ENCODE measurements at places on chromosomes 16 and 17. TPM values are rescaled to one million over a fixed set of nuclear protein-coding genes. Genes with fewer than 3 reads are reported as not detected.

DNA sequence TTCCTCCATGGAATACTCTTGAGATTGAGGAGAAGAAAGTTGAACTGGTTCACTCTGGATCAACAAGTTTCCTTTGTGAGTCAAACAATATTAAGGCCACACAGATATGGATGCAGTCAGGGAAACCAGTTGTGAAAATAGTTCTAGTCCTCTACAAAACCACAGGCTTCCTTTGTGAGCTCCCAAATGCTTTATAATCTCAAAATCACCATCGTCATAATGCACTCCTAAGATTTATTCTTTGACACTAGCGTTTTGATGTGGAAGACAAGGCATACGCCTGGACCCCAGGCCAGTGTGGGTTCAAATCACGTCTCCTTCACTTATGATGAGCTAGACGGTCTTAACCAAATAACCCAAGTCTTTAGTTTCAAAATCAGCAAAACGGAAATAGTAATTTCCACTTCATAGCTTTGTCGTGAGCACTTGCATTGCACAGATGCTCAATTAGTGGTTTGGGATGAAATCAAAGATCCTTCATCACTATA, 142.6 kb downstream of the STX8 start:
- DNase-seq = no peak

GRCh38 chr17:81831957-81832607, 1.0 kb downstream of the MCRIP1 start:
- no peak for DNase-seq

DNA sequence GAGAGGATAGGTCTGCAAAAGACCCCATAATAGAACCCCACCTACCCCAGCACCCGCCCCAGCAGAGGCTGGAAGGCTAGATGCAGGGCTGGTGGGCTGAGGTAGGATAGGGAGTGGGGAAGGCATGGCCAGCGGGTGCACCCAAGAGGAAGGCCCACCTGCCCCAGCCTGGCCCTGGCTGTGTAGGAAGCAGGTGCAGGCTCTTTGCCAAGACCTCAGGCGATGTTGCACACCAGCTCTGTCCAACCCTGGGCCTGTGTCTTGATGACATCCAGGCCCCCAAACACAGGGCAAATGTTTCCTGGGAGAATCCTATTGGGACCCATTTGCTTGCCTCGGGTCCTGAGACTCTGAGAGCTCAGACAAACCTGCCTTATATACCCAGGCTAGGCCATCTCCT, 12.2 kb downstream of the UNC119 start:
- no peak for DNase-seq

- no peak for DNase-seq
These were observed 15.9 kb upstream of the CLEC18C start for GRCh38 chr16:70157477-70158260.

DNA sequence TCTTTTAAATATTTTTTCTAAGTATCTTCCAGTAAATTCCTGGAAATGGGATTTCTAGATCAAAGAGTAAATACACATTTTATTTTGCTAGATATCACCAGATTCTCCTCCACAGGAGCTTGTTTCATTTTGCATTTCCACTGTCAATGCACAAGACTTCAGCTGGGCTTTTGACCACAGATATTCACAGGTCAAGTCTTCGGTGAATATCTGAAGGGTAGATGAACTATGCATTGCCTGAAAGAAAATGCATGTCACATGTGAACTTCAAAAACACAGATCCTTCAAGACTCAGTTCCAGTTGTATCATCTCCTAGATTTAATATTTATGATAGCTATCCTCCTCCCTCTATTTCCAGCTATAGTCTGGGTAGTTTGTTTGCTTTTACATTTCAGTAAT, 963.6 kb upstream of the GOT2 start:
- no peak for DNase-seq

The MYOCD gene
- total RNA-seq = not detected

GRCh38 chr16:25033852-25034251, 18.7 kb upstream of the ARHGAP17 start:
- DNase-seq = peak; percentile 89

DNA sequence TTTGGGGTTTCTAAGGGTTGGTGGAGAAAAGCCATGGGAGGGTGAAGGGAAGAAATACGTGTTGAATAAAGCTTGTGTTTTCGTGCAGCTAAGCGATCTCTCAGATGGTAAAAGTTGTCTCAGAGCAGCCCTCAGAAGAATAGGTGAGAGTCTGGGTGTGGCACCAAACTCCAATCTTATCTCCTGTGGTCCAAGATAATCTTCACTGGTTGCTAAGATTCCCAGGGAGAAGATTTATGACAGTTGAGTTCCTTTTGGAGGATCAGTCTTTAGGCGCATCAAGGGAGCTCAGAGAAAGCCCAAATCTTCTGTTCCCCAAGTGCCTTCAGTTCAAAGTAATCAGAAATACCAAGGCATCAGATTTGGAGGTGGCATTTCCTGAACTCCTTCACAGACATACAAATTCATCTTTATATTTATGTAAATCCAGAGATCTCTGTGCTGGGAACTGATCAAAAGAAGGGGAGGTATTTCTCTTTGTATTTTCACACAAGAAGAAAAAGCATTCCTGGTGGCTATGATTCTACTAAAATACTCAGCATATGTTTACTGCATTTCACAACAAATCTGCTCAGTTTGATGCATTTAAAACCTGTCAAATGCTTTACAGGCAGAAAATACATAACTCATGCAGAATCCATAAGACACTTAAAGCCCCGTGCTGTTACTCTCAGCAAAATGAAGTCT, 102.9 kb downstream of the ABCC12 start:
- DNase-seq = no peak

The LGALS9B gene
- not detected for total RNA-seq

The CHST6 gene
- total RNA-seq = not detected

GRCh38 chr16:30113711-30114333, 485 bp upstream of the GDPD3 start:
- DNase-seq = peak; percentile 60

DNA sequence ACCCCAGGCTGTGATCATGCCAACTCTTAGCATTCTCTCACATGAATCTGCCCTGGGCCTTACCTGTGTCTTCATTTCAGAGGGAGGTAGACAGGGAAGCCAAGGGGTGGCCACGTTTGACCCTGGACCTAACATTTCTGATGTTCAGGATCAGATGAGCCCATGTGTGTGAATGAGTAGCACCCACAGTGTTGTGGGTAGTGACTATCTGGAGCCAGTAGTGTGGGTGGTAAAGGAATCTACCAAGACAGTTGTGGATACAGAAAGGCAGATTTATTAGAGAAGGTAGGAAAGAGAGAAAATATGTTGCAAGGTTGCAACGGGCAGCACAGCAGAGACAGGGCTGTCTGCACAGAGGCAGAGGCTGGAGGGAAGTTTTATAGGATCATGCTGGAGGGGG, 60.5 kb downstream of the TK2 start:
- no peak for DNase-seq

The CHCT1 gene
- total RNA-seq = not detected

The OR3A3 gene
- total RNA-seq = not detected

- DNase-seq = no peak
These were observed 9.2 kb downstream of the RPL23 start for GRCh38 chr17:38844261-38844757.

DNA sequence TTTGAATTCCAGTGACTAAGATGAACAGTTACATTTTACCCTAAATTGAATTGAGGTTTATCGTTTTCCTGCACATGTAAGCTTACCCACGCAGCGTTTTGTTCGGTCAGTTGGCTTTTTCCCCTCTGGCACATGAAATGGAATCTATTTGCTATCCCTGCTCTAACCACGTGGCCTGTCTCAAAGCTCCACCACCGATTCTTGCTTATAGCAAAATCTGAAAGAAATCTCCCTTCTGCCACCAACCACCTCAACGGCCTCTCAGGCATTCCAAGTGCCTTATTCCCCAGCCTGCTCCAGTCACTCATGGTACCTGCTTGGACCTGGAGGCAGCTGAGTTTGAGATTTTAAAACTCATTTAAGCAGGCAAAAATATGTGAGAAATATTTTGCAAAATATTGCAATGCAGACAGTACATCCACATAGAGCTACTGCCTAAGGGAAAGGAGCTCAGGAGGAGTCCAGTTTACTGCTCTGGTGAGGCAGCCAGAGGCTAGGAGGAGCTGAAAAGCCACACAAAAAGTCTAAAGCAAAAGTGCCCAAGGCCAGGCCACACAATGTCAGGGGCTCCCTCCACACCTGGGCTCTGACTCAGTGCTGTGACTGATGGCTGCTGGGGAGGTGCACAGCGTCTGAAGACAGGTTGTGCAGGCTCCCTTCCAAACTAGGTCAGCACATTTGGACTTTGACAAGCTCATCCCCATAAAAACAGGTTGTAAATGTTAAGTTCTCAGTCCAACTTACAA, 26.4 kb downstream of the ARHGAP17 start:
- peak; percentile 63 for DNase-seq

DNA sequence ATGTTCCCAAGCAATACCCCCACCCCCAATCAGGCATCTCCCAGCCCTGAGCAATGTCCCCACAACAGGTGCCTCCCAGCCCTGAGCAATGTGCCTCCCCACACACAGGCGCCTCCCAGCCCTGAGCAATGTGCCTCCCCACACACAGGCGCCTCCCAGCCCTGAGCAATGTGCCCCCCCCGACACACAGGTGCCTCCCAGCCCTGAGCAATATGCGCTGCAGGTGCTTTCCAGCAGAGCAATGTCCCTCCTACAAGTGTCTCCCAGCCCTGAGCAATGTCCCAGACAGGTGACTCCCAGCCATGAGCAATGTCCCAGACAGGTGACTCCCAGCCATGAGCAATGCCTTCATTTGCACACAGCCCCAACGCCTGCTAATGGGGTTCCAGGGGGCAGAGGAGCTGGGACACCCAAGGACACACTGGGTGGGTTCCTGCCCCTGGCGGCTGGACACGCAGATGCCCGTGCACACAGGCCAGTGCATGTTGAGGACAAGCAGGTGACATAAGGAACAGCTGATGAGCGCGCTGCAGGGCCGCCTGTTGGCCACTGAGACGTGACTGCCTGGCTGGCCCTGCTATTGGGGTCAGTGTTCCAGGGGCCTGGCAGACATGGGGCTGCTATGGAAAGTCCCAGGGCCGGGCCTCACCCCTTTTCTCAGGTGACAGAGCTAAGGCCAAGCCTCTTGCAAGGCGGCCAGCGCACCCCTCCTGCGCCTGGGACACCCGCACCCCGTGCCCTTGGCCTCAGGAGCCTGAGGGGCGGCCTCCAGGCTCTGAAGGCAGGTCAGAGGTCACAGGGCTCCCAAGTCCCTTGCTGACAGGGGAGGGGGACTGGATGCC, 26.9 kb upstream of the PABPN1L start:
- no peak for DNase-seq

DNA sequence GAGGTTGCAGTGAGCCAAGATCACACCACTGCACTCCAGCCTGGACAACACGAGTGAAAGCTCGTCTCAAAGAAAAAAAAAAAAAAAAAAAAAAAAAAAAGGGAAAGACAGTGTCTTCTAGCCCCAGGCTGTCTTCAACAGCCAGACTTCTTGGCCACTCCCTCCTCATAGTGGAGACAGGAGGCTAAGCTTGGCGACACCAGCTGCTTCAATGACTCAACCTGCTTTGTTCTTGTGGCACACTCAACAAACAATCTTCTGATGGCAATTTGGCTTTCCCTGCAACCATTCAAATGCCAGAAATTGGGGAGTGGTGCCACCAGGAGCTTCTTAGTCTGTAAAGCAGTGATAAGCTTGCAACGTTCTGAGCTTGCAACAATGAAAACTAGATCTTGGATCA, 290.4 kb upstream of the DYNLRB2 start:
- peak; percentile 27 for DNase-seq

GRCh38 chr17:46720408-46720807, 98.1 kb downstream of the WNT3 start:
- no peak for DNase-seq

- DNase-seq = peak; percentile 19
These were observed 3.2 kb upstream of the ARL6IP1 start for GRCh38 chr16:18804540-18804939.

The STX1B gene
- 0.26 TPM for total RNA-seq

- DNase-seq = no peak
These were observed 45.9 kb downstream of the JPH3 start for GRCh38 chr16:87648236-87648635.

All from A172 (cell line).